ENCODE measurements at places on chromosomes 2 and 18.

DNA sequence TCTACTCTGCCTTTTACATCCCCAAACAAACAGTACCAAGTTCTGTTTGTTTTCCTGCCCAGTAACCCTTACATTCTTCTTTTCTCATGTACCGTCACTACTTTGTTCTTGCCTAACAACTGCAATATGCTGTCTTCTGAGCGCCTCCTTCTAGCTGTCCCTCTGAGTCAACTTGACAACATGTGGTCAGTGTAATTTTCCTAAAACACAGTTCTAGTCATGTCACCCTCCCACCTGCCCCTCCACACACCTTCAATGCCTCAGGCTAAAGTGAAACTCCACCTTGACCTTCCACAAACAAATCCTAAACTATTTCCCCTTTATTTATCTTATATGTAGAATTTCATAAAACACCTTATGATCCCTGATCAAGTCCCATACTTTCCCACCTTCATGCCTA lies 124.6 kb upstream of the CD302 start:
- DNase-seq = no peak

DNA sequence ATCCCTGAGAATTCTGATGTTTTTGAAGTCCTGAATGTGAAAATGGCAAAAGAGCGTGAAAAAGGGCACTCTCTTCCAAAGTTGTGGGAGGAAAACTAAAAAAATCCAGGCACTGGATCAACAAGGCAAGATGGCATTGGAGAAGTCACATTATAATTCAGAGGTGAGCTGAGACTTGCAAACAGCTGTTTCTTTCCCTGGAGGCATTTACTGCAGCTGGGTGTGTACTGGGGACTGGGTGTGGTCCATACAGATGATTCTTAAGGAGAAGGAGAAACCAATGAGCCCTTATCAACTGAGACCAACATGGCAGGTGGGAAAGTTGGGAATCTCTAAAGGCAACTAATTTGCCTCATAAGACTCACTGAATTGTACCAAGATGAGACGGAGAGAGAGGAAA lies 313.9 kb downstream of the TRIB2 start:
- no peak for DNase-seq

- no peak for DNase-seq
These were observed 6.1 kb downstream of the CFAP221 start for GRCh38 chr2:119550346-119550745.

GRCh38 chr2:43412114-43412753 lies 183.6 kb downstream of the THADA start:
- no peak for DNase-seq

GRCh38 chr2:45652090-45653031 lies 886 bp downstream of the PRKCE start:
- no peak for DNase-seq

DNA sequence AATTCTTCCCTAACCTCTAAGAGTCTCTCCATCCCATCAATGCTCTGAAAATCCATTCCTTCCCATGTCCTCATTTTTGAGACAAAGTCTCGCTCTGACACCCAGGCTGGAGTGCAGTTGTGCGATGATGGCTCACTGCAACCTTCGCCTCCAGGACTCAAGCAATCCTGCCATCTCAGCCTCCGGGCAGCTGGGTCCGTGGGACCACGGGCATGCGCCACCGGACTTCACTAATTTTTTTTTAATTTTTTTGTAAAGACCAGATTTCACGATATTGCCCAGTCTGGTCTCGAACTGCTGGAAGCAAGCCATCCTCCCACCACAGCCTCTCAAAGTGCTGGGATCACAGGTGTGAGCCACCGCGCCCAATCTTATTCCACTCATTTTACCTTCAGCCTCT lies 1.6 kb downstream of the FEZ2 start:
- DNase-seq = no peak

- DNase-seq = no peak
These were observed 87.1 kb downstream of the CNTNAP5 start for GRCh38 chr2:124112206-124112605.

GRCh38 chr2:47650001-47650535 lies 132.9 kb upstream of the MSH6 start:
- no peak for DNase-seq

- peak; percentile 27 for DNase-seq
These were observed 934 bp downstream of the MYO5B start for GRCh38 chr18:50193796-50194630.

- DNase-seq = no peak
These were observed 336.9 kb downstream of the CBLN2 start for GRCh38 chr18:72207280-72207679.

- DNase-seq = no peak
These were observed 669.1 kb downstream of the GALR1 start for GRCh38 chr18:77918730-77919129.

GRCh38 chr18:27483276-27483675 lies 298.2 kb upstream of the CHST9 start:
- no peak for DNase-seq

DNA sequence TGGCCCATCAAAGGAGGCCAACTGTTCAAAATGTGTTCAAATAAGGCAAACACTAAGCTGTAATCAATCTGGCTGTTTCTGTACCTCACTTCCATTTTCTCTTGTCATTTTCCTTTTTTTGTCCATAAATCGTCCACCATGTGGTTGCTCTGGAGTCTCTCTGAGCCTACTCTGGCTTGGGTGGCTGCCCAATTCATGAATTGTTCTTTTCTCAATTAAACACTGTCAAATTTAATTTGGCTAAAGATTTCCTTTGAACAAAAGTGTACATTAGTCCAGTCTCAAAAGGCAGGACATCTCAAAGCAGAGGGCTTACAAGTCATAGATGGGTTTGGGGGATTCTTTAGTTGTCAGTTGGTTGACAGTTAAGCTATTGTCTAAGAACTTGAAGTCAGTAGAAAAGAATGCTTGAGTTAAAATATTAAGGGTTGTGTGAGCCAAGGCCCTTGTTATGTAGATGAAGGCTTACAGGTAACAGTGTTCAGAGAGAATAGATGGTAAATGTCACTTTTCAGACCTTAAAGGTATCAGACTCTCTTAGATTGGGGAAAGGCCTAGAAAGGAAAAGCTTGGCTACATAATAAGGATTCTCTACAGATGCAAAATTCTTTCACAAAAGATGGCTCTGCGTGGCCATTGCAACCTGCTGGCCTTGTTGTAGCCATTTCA lies 831.2 kb upstream of the CDH2 start:
- DNase-seq = no peak

- no peak for DNase-seq
These were observed 70.7 kb downstream of the EML4 start for GRCh38 chr2:42239811-42240210.

DNA sequence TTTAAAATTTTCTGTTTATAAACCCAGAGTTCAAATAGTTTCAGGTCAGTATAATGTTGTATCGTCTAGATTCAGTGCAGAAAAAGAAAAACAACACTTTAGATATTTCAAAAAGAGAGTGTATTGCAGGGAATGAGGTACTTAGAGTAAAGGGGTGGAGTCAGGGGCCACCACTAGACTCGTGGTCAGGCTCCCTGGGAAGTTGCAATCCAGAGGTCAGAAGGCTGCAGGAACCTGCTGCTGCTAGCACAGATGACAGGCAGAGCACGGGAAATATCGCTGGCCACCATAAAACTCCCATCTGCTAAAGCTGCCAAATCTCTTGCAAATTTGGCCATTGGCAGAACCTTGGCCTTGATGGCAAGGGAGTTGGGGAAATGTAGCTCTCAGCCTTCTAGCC lies 64.6 kb downstream of the THNSL2 start:
- DNase-seq = no peak

GRCh38 chr18:40673150-40673549 lies 1281.9 kb upstream of the PIK3C3 start:
- DNase-seq = no peak

GRCh38 chr2:223113161-223113560 lies 61.2 kb downstream of the KCNE4 start:
- no peak for DNase-seq

DNA sequence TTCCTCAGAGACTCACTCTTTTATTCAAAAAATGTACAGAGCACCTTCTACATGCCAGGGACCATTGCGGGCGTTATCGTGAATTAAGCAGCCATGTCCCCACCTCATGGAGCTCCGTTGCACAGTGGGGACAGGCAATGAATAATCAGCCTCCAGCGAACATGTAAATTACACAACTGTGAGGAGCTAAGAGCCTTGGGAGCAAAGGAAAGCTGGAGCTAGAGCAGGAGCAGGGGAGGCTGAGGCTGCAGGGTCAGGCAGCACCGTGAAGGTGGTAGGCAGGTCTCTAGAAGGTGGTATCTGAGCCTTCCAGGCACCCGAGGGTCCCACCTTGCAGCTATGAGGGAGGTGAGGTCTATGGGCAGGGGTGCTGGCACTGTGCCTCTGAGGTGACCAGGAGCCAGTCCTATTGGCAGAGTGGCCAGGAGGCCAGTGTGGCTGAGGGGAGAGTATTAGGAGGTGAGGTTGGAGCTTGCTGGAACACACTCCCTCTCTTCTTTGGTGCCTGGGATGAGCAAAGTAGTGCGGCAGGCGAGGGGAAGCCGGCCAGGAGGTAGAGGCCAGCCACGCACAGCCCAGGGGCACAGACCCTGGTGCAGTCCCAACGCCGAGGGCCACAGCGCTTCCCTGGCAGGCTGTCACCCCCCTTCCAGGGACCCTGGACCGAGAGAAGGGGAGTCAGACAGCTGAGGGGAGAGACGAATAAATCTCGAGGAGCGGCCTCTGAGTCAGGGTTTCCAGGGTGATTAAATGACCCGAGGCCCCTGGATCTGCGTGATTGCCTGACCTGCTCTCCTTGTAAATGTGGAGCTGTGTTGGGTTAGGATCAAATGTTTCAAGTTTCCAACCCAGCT lies 167.3 kb downstream of the SEPTIN10 start:
- DNase-seq = no peak

All from cortex of kidney (tissue), 1 donor.